ENCODE measurements at places on chromosomes 1 and 21.

DNA sequence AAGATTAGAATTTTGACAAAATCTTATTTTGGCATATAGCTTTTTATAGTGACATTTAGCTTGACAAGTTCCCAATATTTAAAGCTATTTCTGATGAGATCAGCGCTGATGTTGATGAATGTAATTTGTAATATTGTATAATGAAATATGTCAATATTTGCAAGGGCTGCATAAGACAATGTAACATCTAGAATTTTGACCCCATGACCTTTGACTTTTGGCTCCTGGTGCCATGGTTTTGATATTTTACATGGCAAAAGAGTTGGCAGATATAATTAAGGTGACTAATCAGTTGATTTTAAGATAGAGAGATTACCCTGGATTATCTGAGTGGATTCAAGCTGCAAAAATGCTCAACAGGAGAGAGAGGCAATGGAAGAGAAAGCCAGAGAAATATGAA, 63.9 kb downstream of the DUSP10 start:
- no peak for DNase-seq

DNA sequence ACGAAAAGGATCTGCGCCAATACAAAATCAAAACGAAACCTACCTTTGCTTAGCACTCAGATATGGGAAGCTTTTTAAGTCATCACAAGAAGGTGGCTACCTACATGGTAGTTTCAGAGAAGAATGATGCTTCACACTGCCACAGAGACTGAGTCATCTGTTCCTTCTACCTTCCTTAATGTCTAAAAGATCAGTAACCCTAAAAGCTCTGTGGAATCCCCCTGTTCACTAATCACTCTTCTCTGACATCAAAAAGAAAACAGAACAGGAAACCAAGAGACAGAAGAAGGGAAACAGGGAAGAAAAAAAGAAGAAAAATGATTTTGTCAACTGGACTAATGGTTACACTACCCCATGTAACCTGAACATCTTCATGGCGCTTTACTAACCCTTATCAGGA, 177.2 kb downstream of the SMYD3 start:
- no peak for DNase-seq

- no peak for DNase-seq
Observed at GRCh38 chr1:230232371-230232771, 165.3 kb downstream of the GALNT2 start.

GRCh38 chr21:14846621-14847020, 218.2 kb downstream of the NRIP1 start:
- no peak for DNase-seq

- no peak for DNase-seq
Observed at GRCh38 chr1:147626291-147626690, 44.0 kb downstream of the ACP6 start.

DNA sequence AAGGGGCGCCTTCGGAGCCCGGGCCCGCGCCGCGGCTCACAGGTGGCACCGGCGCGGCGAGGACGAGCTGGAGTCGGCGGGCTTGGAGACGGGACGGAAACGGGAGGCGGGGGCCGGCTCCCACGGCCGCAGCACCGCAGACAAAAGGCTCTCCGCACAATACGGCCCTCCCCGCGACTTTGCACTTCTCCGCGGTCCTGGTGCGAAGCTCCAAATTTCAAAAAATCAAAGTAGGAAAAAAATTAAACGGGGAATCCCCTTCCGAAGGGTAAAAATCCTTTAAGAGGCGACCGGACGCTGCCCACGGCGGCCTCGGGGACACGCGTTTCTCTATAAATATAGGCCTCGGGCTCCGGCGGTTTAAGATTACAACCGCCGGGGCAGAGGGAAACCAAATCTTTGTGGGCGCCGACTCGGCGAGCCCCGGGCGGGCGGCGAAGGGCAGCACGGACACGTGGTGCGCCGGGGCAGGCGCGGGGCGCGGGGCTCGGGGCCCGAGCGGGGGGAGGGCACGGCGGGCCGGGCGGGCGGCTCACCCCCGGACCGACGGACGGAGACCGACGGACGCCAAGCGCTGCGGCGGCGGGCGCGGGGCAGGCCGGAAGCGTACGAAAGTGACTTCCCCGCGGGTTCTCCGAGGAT, 453 bp downstream of the PABPC4 start:
- peak; percentile 59 for DNase-seq

- no peak for DNase-seq
Observed at GRCh38 chr1:153939476-153939875, 7.0 kb downstream of the DENND4B start.

DNA sequence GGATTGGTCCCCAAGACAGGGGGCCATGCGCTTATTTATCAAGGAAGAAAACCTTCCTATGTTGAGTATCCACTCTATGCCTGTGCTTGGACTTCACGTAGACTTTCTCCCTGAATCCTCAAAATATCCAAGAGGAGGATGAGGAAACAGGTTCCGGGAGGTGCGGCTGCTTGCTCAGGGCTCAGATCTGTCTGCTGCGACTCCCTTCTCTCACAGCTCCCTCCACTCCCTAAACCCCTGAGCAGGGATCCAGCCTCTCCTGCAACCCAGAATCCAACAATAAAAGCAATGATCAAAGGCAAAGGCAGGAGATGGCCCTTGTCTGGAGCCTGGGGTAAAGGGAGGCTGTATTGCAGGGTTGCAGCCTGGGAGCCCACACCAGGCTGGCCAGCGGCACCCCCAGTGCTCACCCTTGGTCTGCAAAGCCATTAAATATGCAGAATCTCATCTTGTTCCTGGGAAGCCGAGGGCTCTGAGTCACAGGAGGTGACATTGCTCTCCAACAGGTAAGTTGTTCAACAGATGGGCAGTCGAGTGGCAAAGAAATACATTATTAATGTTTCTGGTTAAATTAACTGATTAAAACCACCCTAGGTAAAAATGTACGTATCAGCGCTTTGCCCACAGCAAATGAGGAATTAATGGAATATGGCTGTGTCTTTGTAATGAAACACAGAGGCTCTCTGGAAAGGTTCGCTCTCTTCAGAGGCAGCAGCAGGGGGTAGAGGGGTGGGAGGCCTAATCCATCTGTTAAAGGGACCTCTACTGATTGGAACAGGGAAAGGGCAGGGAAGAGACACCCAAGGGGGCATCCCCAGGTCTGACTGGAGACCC, 111.5 kb downstream of the GRIK3 start:
- DNase-seq = no peak

DNA sequence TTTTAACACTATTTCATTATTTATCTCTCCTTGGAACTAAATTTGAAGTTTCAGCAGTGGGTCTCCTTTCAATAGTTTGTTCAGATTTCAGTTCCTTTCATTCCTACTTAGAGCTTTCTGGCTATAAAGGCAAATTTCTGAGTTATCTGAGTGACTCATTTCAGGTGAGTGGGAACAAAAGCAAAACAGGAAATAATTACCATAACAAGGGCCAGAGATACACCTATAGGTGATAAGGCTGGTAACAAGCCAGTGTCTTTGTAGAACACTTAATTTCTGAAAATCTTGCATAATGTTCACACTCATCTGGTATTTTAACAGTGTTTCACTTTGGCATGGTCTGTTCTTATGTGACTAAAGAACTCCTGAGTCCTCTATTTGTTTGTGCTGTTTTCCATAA, 64.5 kb upstream of the PRRC2C start:
- DNase-seq = no peak

- DNase-seq = no peak
Observed at GRCh38 chr1:29786195-29786594, 549.9 kb downstream of the PTPRU start.

DNA sequence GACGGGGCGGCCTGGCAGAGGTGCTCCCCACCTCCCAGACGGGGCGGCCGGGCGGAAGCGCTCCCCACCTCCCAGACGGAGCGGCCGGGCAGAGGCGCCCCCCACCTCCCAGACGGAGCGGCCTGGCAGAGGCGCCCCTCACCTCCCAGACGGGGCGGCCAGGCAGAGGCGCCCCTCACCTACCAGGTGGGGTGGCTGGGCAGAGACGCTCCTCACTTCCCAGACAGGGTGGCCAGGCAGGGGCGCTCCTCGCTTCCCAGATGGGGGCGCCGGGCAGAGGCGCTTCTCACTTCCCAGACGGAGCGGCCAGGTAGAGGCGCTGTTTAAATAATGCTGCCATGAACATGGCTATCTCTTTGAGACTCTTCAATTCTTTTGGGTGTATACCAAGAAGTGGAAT, 43.7 kb upstream of the ATP6V1G3 start:
- DNase-seq = no peak

DNA sequence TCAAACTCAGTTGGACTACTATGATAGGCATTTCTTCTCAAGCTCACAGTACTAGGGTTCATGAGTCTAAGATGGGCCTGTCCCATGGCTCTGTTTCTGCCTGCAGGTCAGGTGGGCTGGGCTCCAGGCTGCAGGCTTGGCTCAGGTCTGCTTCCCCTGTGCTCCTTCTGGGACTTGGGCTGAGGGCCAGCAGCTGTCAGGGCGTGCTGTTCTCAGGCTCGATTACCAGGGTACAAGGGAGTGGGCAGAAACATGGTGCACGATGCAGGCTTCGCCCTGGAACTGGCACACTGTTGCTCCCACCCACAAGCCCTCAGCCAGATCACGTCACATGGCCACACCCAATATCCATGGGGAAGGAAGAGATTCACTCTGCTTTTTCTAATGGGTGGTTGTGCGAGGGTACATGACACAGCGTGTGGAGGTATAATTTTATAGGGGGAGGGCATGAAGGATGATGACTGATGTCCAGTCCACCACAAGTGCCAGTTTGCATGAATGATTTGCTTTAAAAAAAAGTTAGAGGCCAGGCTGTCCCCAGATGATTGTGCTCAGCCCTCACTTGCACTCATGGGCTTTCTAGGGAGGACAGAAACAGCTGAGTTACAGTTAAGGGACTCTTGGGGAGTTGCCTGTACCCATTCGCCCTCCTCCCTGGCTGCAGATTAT, 118.0 kb downstream of the ACTL8 start:
- DNase-seq = no peak

GRCh38 chr1:205701420-205701819, 21.1 kb upstream of the SLC45A3 start:
- no peak for DNase-seq

DNA sequence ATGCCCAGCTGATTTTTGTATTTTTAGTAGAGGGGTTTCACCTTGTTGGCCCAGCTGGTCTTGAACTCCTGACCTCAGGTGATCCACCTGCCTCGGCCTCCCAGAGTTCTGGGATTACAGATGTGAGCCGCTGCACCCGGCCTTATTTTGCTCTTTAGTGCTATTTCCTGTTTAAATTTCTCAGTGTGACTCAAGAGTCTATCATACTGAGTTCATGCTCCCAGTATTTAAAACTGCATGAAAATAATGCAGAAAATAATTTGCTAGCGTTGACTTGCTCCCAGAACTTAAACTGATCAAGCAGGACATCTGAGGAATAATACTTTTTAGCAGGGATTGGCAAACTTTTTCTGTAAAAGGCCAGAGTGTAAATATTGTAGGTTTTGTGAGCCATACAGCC, 86.4 kb upstream of the C1orf21 start:
- DNase-seq = no peak

GRCh38 chr1:156493154-156493631, 7.4 kb downstream of the MEF2D start:
- DNase-seq = no peak

- no peak for DNase-seq
Observed at GRCh38 chr1:152977614-152978013, 6.3 kb upstream of the SPRR1A start.

GRCh38 chr21:26801498-26801897, 43.7 kb downstream of the ADAMTS1 start:
- DNase-seq = no peak

GRCh38 chr1:2566101-2567045, 10.2 kb downstream of the TNFRSF14 start:
- no peak for DNase-seq

GRCh38 chr21:42356046-42356445, 5.3 kb upstream of the TFF2 start:
- no peak for DNase-seq

- DNase-seq = no peak
Observed at GRCh38 chr1:205701891-205702290, 21.6 kb upstream of the SLC45A3 start.

DNA sequence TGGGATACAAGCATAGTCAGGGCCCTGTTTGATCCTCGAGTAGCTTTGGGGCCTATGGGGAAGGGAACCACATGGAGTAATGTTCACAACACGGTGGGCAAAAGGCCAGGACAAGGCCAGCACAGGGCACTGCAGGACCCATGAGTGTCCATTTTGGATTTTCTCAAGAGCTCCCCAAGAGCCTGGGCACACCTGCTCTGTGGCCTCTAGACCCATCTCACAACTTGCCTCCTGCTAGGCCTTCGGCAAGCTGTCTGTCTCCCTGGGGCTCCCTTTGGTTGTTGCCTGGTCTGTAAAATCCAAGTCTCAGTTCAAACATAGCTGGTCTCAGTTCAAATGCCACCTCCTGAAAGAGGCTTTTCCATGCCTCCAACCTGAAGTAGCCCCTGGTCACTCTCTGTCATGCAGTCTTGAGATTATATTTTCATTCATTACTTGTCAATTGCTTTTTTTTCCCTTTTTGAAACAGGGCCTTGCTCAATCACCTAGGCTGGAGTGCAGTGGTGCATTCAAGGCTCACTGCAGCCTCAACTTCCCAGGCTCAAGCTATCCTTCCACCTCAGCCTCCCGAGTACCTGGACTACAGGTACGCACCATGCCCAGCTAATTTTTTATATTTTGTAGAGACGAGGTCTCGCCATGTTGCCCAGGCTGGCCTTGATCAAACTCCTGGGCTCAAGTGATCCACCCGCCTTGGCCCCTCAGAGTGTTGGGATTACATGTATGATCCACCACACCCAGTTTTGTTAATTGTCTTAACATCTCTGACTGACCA, 107.4 kb downstream of the MATN1 start:
- no peak for DNase-seq

- DNase-seq = no peak
Observed at GRCh38 chr1:35959304-35959703, 28.4 kb downstream of the AGO3 start.

GRCh38 chr1:202134645-202135172, 9.8 kb downstream of the ARL8A start:
- DNase-seq = no peak

GRCh38 chr21:41048145-41048544, 119.8 kb upstream of the BACE2 start:
- no peak for DNase-seq

- no peak for DNase-seq
Observed at GRCh38 chr21:45114475-45114874, 40.1 kb downstream of the ADARB1 start.

GRCh38 chr1:64042331-64043100, 160.9 kb upstream of the UBE2U start:
- DNase-seq = no peak

GRCh38 chr1:179141592-179142251, 59.9 kb downstream of the TOR3A start:
- DNase-seq = no peak

DNA sequence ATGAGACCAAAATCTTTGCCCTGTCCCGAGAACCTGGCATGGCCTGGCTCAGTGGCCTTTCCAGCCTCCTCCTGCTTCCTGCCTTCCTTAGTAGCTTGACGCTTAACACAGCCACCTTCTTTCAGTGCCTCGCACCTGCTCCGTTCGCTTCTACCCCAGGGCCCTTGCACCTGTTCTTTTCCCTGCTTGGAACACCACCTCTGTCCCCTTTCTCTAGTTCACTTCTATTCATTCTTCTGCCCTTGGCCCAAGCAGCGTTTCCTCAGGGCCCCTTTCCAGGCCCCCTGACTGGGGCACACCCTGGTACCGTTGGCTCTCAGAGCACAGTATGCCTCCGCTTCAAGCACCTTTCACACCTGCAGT, 9.0 kb upstream of the HTR6 start:
- no peak for DNase-seq

- no peak for DNase-seq
Observed at GRCh38 chr21:38495242-38495641, 3.0 kb downstream of the ERG start.

Data from lower lobe of right lung (tissue), 2 donors.